ENCODE measurements at places on chromosomes 4 and X.

- no peak for DNase-seq
Measured at GRCh38 chr4:128856246-128856645, 46.7 kb downstream of the JADE1 start.

GRCh38 chrX:39975101-39975925, 122.4 kb downstream of the BCOR start:
- DNase-seq = no peak

GRCh38 chr4:183142571-183143550, 43.8 kb downstream of the WWC2 start:
- DNase-seq = no peak

- DNase-seq = no peak
Measured at GRCh38 chr4:143300860-143301259, 35.8 kb upstream of the GAB1 start.

GRCh38 chrX:132636080-132636479, 147.2 kb upstream of the MBNL3 start:
- DNase-seq = no peak

DNA sequence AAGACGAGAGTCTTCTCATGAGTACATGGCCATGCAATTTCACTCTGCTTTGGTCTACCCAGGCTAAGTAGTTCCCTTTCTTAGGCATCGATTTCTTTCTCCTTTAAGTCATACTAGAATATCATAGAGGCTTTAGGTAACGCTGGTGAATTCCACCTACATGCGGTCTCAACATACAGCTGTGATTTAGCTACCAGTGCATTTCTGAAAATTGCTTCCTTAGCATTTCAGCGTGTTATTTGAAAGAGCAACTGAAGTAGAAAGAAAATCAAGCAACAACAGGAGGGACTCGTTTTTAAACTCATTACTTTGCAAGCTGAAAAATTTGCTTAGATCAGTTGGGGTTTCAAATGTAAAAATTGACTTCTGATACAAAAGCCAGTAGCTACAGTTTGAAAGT, 48.1 kb upstream of the RASGEF1B start:
- DNase-seq = no peak

GRCh38 chr4:84634961-84635360, 52.0 kb downstream of the CDS1 start:
- DNase-seq = no peak

DNA sequence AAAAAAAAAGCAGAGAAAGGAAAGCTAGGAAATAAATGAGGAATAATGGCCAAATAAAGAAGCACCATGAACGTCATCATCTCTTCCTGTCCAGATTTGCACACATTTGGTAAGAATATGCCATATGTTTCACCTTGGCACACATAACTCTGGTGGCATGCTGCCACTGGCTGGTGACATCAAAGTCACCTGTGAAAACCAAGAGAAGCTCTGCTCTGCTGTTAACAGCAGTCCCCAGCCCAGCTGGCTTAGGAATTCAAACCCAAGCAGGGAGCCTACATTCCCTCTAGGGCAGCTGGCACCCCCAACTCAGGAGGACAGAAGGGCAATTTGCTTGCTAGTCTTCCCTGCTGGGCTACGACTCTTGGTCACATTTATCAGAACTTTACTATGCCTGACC, 77.6 kb downstream of the RASL11B start:
- DNase-seq = no peak

DNA sequence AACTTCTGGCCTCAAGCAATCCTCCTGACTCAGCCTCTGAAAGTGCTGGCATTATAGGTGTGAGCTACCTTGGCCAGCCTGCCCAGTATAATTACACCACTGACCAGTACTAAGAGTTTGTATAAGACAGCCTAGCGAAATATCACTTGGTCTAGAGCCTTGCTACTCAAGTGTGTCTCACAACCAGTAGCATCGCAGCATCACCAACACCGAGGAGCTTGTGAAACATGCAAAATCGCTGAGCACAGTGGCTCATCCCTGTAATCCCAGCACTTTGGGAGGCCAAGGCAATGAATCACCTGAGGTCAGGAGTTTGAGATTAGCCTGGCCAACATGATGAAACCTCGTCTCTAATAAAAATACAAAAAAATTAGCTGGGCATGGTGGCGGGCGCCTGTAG, 102.0 kb upstream of the GATB start:
- DNase-seq = no peak

GRCh38 chr4:176780995-176781738, 11.6 kb downstream of the VEGFC start:
- no peak for DNase-seq

- no peak for DNase-seq
Measured at GRCh38 chr4:186823989-186824388, 100.3 kb upstream of the FAT1 start.

DNA sequence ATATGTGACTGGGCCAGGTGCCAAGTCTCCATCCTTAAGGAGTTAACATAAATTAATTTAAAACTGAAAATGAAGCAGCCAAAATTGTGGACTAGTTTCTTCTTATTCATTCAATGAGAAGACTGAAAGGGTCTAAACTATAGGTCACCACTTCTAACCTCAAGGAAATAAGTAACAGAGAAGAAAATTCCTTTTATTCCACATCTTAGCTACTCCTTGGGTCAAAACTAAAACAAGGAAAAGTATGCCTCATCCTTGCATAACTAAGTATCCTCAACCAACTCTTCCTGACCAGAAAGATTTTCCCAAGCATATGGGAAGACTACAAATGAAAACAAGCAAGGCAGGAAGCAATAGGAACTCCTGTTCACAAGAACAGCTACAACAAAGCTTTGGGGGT, 71.2 kb downstream of the ZNF827 start:
- no peak for DNase-seq

- no peak for DNase-seq
Measured at GRCh38 chrX:100870527-100870926, 3.6 kb downstream of the NOX1 start.

GRCh38 chr4:7186031-7186430, 6.3 kb upstream of the SORCS2 start:
- no peak for DNase-seq

DNA sequence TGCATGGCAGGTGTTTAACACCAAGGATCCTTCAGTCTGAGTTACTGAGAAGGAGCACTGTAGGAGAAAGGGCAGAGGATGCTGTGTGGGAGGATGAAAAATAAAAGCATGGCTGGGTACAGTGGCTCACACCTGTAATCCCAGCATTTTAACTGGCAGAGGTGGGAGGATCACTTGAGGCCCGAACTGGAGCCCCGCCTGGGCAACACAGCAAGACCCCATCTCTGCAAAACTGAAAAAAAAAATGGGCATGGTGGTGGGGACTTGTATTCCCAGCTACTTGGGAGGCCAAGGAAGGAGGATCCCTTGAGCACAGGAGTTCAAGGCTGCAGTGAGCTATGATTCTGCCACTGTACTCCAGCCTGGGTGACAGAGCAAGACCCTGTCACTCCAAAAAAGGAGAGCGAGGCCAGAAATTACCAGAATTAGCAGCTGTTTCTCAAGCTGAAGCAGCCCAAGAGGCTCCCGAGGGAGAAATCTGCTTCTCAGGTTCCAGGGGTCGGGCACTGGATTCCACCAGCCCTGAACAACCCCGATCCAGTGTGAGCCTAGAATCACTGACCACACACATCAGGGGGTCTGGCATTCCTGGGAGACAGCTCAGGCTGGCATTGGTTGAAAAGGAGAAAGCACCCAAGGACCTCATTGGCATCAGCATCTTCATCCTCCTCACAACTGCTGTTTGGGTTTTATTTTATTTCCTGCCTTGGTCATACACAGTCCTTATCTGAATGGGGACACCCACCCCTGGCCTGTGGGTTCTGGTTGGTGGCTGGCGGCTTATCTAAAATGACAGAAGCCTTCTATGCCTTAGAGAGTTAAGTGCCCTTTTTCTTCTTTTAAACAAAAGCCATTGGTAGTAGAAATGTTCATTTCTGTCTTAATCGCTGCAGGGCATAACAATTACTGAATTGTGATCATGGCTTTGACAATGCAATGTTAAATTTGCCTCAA, 66.3 kb upstream of the TRIM2 start:
- no peak for DNase-seq

DNA sequence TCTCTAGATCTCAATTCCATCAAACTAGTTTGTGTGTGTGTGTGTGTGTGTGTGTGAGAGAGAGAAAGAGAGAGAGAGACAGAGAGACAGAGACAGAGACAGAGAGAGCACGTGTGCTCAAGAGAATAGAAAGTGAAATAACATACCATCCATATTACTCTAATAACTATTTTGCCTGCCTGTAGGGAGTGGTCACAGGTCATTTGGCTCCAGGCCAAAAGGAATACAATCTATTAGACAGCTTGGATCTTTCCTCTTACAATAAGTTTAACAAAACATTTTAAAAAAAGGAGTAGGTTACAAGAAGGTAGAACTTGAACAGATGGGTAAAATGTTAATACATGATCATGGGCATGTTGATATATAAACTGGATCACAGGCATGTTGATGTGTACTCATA, 76.2 kb downstream of the COL4A6 start:
- DNase-seq = no peak

- no peak for DNase-seq
Measured at GRCh38 chr4:75547647-75548387, 8.0 kb upstream of the ODAPH start.

GRCh38 chr4:78928835-78929234, 10.4 kb downstream of the PAQR3 start:
- DNase-seq = no peak

GRCh38 chrX:68703369-68703768, 55.9 kb downstream of the STARD8 start:
- DNase-seq = no peak

DNA sequence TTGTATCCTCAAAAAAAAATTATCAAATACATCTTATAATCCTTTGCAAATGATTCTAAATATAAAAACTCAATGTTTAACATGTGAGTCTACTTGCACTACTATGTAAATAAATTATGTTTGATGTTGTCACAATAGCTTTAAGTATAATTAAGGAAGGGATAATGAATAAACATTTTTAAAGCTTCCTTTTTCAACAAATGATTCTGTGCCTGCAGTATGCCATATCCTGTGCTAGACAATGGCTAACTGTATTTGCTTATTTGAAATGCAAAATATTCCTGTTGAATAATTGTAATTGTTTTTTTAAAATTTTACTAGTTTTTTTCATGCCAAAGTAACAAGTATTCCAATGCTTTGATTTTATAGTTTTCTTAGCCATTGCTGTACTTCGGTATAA, 59.0 kb upstream of the NDUFC1 start:
- no peak for DNase-seq

- no peak for DNase-seq
Measured at GRCh38 chrX:106247162-106247561, 79.1 kb downstream of the PWWP3B start.

- DNase-seq = no peak
Measured at GRCh38 chrX:63282077-63282476, 69.1 kb downstream of the SPIN4 start.

GRCh38 chr4:7830747-7831146, 108.9 kb downstream of the AFAP1 start:
- DNase-seq = no peak

GRCh38 chr4:76931087-76931486, 18.5 kb upstream of the SEPTIN11 start:
- DNase-seq = no peak

- DNase-seq = no peak
Measured at GRCh38 chrX:10240918-10241317, 84.1 kb downstream of the CLCN4 start.

GRCh38 chr4:110019153-110019552, 106.5 kb downstream of the EGF start:
- no peak for DNase-seq

DNA sequence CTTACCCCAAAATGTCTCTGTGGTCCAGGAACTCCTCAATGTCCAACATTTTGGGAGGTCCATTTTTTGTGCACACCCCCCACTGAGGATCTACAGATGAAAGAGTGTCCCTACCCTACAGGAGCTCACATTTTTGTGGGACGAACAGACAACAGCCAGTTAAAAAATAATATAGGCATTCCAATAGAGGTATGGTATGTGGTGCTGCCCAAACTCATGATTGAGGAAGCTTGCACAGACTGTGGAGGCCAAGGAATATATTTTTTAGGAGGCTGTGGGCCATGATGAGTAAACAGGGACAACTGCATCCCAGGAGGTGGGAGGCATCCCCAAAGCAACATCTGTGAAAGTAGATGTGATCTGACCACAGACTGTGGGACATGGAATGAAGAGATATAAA, 181.0 kb upstream of the HCCS start:
- no peak for DNase-seq

DNA sequence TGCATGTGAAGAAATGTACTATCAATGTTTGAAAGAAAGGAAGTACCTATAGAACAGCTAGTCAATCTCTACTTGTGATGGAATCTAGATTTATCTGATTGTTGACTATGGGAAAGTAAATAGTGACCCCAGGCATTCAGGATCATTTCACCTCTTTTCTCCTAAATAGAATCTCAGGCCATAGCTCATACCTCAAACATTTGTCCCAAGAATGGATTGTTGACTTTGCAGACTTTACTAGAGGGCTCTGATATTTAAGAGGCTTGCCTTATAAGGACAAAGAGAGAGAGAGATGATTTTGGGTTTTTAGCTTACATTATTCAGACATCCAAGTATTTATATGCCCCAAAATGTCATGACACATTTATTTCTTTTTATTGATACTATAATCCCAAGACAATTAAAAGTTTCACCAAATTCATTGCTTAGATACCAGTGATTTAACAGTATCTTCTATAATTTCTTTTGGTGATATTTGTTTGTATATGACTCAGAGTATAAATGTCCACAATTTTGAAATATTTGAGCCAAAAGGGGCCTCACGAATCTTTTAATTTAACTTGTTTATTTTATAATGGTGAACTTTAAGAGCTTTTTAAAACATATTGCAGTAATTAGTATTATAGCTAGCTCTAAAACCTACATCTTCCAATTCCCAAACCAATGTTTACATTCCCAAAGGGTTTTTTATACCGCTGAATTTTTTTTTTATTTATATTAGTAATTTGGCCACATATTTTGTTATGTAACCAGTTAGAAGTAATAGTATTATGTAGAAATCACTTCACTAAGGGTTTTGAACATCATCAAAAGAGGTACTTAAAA, 614.1 kb downstream of the PCDH7 start:
- no peak for DNase-seq

DNA sequence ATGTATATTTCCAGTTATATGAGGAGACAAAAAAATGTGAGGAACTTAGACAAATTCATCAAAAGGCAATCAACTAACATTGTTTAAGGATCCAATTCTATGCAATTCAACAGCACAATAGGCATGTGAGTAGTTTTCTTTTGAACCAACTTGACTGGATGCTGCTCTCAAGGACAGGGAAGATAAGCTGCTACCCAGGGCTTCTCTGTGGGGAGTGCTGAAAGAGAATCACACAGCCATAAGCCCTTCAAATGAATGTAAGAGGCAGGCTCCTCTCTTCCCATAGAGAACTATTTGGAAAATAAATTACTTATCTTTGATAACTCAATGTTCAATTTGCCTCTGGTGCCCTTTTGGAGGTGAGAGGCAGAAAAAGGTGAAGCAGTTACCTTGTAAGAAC, 1413.6 kb downstream of the PCDH7 start:
- DNase-seq = no peak

DNA sequence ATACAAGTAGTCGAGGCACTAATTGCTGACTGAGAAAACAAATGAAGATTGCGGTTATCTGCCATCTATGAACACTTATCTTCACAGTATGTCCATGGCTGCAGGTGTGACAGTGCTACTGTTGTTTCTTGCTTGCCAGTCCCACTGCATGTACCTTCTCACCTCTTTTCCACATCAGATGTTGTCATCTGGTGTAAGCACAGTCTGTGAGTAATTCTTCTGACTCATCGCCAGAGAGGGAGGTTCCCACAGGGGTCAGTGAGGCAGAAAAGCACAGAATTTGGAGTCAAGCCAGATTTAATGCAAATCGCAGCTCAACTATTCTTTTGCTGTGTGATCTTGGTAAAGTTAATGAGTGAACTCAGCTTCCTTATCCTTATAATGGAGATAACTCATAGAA, 144.4 kb downstream of the GLRA2 start:
- DNase-seq = no peak
